ENCODE measurements at places on chromosomes 11 and 22. TPM values are rescaled to one million over a fixed set of nuclear protein-coding genes. Genes with fewer than 3 reads are reported as not detected.

GRCh38 chr22:36022162-36022561, 6.5 kb downstream of the RBFOX2 start:
- no peak overlapping the region for H3K4me3 ChIP-seq
- no peaks in the 10 kb centered on the region for H3K36me3 ChIP-seq
- no peak for DNase-seq
- peaks cover 19% of the 10 kb centered on the region for H3K4me1 ChIP-seq

DNA sequence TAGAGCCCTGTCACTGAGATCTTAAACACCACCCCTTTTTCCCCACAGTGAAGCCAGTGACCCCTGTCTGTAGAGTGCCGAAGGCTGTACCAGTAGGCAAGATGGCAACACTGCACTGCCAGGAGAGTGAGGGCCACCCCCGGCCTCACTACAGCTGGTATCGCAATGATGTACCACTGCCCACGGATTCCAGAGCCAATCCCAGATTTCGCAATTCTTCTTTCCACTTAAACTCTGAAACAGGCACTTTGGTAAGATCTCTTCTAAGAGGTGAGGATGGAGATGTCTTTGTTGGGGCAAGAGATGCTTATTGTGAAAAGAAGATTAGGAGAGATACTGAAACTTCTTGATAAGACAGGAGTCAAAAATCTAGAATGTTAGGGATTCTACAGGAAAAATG, 75.9 kb downstream of the JAM3 start:
- H3K36me3 ChIP-seq, result peaks cover 6% of the 10 kb centered on the region
- DNase-seq, result no peak
- H3K4me3 ChIP-seq, result no peak overlapping the region
- no peaks in the 10 kb centered on the region for H3K27me3 ChIP-seq
- H3K27ac ChIP-seq, result no peak overlapping the region

- DNase-seq, result peak; percentile 44
- peak overlapping the region; percentile 77 for H3K27ac ChIP-seq
- no peak overlapping the region for H3K4me3 ChIP-seq
Measured at GRCh38 chr11:17230867-17231851, 23.4 kb upstream of the PIK3C2A start.

DNA sequence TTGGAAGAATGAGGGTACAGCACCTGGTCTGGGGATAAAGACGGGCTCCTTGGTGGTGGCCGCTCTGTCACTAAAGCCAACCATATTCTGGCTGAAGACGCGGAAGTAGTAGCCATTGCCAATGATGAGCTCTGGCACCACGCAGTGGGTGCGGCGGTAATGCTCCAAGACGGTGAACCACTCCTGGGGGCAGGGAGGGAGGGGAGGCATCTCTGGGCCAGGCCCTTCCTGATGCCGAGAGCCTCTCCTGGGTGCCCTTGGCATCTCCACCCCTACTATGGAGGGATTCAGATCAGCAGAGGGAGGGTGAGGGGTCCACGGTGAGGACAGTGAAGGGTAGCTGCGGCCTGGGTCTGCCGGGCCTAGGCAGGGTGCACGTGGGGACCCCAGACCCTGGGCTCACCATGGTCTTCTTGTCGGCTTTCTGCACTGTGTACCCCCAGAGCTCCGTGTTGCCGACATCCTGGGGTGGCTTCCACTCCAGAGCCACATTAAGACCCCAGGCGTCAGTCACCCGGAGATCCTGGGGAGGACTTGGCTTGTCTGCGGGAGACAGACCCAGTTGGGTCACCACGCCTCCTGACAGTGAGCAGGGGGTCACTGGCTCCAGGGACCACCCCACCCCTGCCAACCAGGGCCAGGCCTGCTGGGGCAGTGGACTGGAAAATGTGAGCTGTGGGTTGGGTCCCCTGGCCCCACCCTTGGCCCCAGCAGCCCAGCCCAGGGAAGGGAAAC, 19.5 kb downstream of the MYBPC3 start:
- no peaks in the 10 kb centered on the region for H3K4me1 ChIP-seq
- H3K27ac ChIP-seq, result no peak overlapping the region
- no peak overlapping the region for H3K4me3 ChIP-seq
- no peak for DNase-seq

GRCh38 chr11:103545551-103545950, 436.3 kb downstream of the DYNC2H1 start:
- no peaks in the 10 kb centered on the region for H3K36me3 ChIP-seq
- DNase-seq, result no peak
- H3K27ac ChIP-seq, result no peak overlapping the region
- H3K27me3 ChIP-seq, result peaks cover 3% of the 10 kb centered on the region

DNA sequence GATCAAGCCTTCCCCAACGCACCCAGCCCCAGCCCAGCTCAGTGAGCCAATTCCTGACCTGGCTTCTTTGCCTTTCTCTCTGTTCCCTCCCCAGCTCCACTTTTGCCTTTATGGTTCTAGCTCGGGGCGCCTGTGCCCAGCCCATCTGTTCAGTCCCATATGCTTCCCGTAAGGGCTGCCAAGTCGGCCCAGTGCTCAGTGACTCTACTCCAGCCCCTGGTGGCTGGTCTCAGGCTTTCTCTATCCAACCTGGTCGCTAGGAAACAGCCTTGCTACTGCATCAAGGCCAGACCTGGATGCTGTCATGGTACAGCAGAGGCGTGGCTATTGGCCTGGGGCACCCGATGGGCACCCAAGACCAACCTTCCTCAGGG, 178.0 kb downstream of the DSCAML1 start:
- H3K4me3 ChIP-seq, result no peak overlapping the region
- H3K36me3 ChIP-seq, result peaks cover 2% of the 10 kb centered on the region
- H3K27ac ChIP-seq, result no peak overlapping the region
- no peak for DNase-seq
- no peaks in the 10 kb centered on the region for H3K4me1 ChIP-seq
- H3K27me3 ChIP-seq, result peaks cover 9% of the 10 kb centered on the region

DNA sequence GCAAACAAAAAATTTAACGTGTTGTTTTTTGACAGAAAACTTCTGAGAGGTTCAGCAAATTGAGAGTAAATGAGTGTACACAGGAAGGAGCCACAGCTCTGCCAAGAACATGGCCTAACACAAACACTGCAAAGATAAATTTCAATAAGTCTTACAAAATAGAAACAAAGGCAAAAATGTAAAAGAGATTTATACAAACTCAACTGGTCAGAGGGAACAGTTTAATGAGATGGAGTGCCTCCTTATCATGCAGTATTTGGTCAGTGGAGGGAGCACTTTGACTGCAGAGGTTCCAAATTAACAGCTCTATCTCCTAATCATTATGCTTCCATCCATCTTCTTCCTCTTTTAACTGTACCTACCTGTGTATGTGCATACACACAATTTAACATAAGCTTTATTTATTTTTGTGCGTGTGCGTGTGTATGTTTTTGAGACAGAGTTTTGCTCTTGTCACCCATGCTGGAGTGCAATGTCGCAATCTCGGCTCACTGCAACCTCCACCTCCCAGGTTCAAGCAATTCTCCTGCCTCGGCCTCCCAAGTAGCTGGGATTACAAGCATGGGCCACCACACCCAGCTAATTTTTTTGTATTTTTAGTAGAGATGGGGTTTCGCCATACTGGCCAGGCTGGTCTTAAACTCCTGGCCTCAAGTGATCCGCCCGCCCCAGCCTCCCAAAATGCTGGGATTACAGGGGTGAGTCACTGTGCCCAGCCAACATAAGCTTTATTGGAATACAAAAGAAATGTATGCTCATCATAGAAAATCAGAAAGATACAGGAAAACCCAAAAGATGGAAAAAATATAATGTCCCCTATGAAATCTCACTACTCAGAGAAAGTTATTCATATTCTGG, 111.9 kb downstream of the MRTFA start:
- no peak overlapping the region for H3K27ac ChIP-seq
- no peak overlapping the region for H3K4me3 ChIP-seq
- DNase-seq, result no peak
- no peaks in the 10 kb centered on the region for H3K27me3 ChIP-seq
- H3K36me3 ChIP-seq, result peaks cover 3% of the 10 kb centered on the region

GRCh38 chr11:6925636-6926207, 504 bp upstream of the ZNF215 start:
- peaks cover 23% of the 10 kb centered on the region for H3K4me1 ChIP-seq
- H3K27me3 ChIP-seq, result peaks cover 28% of the 10 kb centered on the region
- H3K4me3 ChIP-seq, result peak overlapping the region; percentile 86

- H3K27me3 ChIP-seq, result peaks cover 21% of the 10 kb centered on the region
- no peak for DNase-seq
- peaks cover 7% of the 10 kb centered on the region for H3K4me1 ChIP-seq
- H3K36me3 ChIP-seq, result no peaks in the 10 kb centered on the region
- H3K4me3 ChIP-seq, result peak overlapping the region; percentile 90
Measured at GRCh38 chr11:32829157-32829679, 509 bp upstream of the PRRG4 start.

- no peak for DNase-seq
- peaks cover 2% of the 10 kb centered on the region for H3K36me3 ChIP-seq
- H3K4me1 ChIP-seq, result peaks cover 7% of the 10 kb centered on the region
- no peak overlapping the region for H3K27ac ChIP-seq
Measured at GRCh38 chr11:72773291-72773690, 20.6 kb downstream of the STARD10 start.

- no peaks in the 10 kb centered on the region for H3K36me3 ChIP-seq
- H3K4me1 ChIP-seq, result no peaks in the 10 kb centered on the region
- H3K4me3 ChIP-seq, result no peak overlapping the region
- no peak overlapping the region for H3K27ac ChIP-seq
Measured at GRCh38 chr22:22392131-22392530, 116.4 kb downstream of the ZNF280B start.

DNA sequence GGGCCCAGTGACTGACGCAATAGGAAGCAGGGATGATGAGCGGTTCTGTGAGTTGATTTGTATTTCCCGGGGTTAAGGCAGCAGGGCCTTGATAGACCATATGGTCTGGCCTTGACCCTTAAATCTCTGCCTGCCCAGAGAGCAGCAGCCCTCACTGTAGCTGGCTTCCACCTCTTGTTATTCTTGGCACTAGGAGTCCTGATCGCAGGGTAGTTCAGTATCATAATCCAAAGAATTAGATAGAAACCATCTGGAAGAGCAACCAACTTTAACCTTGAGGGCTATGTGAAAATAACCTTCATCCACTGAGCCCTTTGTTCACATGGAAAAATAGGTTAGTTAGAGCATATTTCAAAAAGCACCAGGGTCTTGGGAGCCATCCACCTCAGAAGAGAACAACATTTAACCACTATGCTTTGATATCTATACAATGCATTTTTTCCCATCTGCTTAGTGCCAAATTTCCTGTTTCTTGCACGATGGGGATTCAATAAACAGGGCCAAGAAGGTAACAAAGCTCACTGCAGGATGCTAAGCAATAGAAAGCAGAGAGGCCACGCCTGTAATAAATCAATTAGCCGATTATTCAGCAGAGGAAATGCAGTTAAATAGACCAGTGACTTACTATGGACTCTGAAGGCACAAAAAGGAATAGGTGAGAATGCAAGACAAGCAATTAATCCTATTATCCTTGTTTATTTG, 761.3 kb downstream of the OPCML start:
- DNase-seq, result no peak
- no peak overlapping the region for H3K4me3 ChIP-seq
- H3K27me3 ChIP-seq, result no peaks in the 10 kb centered on the region
- no peaks in the 10 kb centered on the region for H3K36me3 ChIP-seq
- no peak overlapping the region for H3K27ac ChIP-seq

GRCh38 chr22:21673534-21674321, 7.9 kb downstream of the PPIL2 start:
- no peaks in the 10 kb centered on the region for H3K27me3 ChIP-seq
- DNase-seq, result no peak
- H3K4me1 ChIP-seq, result peaks cover 4% of the 10 kb centered on the region
- H3K36me3 ChIP-seq, result peaks cover 44% of the 10 kb centered on the region
- no peak overlapping the region for H3K4me3 ChIP-seq
- no peak overlapping the region for H3K27ac ChIP-seq

DNA sequence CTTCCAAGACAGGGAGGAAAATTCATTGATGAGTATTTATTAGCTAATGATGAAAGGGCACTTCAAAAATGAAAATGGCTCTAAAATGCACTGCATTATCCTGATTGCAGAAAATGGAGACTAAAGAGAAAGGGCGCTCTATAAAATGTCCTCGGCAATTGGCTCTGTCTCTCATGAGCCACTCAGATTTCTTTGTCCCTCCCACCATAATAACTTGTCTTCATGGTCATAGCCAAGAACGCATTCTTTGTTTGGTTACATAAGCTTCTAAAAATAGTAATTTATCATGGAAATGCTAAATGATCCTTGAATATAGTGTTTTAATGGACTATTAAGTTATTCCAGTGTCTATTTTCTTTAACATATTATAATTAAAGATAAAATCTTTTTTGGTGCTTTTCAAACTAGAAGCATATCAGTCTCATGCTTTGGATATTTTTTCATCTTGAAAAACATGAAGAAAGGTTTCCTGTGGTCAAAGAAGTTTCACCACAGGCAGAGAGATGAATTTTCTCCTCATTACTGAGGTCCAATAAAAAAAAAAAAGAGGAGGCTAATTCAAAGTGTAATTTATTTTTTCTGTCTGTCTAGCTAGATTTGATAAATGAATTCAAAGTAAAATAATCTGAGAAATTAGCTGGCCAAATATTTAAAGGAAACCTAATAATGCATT, 238.1 kb upstream of the BLID start:
- no peak for DNase-seq
- no peak overlapping the region for H3K4me3 ChIP-seq
- no peaks in the 10 kb centered on the region for H3K36me3 ChIP-seq
- H3K27me3 ChIP-seq, result no peaks in the 10 kb centered on the region

DNA sequence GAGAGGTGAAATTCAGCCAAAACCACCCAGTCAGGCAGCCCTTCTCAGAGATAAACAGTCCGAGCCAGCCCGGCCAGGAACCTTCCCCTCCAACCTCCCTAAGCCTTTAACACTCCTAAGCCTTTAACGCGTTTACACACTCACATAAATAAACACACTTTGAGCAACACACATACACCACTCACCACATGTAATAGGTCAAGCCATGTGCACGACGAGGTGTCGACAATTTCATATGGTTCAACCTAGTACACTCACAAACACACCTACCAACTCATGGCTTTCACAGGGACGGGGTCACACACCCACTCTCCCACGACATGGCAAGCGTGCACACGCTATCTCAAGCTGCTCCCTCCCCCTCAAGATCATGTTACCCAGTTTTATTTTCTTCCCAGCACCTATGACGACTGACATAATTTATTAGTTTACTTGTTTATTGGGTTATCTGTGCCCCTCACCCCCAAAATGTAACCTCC, 15.5 kb downstream of the SLC43A1 start:
- DNase-seq, result no peak
- H3K27me3 ChIP-seq, result no peaks in the 10 kb centered on the region
- peaks cover 8% of the 10 kb centered on the region for H3K36me3 ChIP-seq

GRCh38 chr11:85821636-85822035, 10.7 kb upstream of the SYTL2 start:
- DNase-seq, result no peak
- H3K36me3 ChIP-seq, result peaks cover 10% of the 10 kb centered on the region
- peaks cover 2% of the 10 kb centered on the region for H3K27me3 ChIP-seq
- no peak overlapping the region for H3K27ac ChIP-seq
- H3K4me1 ChIP-seq, result peaks cover 56% of the 10 kb centered on the region
- H3K4me3 ChIP-seq, result no peak overlapping the region

PKNOX2 gene
- total RNA-seq, result not detected

MAP6 gene
- total RNA-seq, result 0.54 TPM

PRG3 gene
- not detected for total RNA-seq
